T-helper 17 cell (primary cell): ENCODE measurements at places on chromosomes 7 and 10.
A peak's percentile ranks its signal among the peaks of the same experiment; 100 is the strongest.

DNA sequence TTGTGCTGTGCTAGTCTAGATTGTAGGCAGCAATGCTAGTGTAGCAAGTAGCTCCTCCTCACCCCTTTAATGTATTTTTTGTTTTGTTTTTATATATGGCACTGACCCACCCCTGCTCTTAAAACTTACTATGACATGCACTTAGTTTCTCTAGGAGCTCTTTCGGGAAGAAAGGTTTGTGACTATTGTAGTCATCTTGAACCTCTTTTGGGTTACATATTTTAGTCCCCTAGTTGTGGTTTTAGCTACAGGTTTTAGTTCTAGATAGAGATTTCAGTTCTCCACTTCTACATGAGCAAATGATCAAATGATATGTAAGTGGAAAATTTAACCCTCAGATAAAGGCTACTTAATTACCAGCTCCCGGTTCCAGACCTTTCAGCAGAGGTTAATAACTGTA lies 14.9 kb downstream of the MINPP1 start:
- no peak overlapping the region for H3K4me3 ChIP-seq
- H3K27ac ChIP-seq: no peak overlapping the region
- H3K27me3 ChIP-seq: no peaks in the 10 kb centered on the region
- no peak for DNase-seq

GRCh38 chr7:100484673-100485045 lies 932 bp downstream of the NYAP1 start:
- peaks cover 20% of the 10 kb centered on the region for H3K4me1 ChIP-seq
- H3K36me3 ChIP-seq: no peaks in the 10 kb centered on the region
- H3K4me3 ChIP-seq: peak overlapping the region; percentile 70

DNA sequence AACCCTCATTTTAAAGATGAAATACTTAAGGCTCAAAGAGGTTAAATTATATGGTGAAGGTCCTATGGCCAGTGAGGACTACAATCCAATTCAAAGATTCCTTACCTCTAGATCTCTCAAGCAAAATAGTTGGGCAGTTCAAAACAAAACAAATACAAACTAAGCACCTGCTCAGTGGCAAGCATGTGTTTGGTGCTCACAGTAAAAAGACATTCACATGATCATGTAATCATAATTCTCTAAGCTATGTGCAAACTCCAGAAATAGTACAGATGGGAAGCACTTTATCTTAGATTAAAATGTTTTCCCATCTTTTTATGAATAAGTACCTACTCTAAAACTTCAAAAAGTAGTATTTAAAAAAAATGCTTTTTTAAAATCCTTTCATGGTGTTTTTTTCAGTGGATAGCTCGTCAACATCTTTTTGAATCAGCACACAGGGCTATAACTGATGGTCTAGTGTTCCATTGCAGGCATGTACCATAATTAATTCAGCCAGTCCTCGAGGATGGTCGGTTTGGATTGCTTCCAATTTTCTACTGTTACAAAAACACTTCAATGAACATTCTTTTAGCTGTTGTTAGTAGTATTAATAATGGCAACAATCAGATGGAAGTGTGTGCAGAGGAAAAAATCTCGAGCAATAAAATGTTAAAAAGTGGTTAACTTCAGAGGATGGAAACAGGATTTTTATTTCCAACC lies 58.4 kb downstream of the CHCHD3 start:
- H3K4me3 ChIP-seq: no peak overlapping the region
- H3K27ac ChIP-seq: no peak overlapping the region
- H3K27me3 ChIP-seq: no peaks in the 10 kb centered on the region
- no peak for DNase-seq
- H3K36me3 ChIP-seq: peaks cover 2% of the 10 kb centered on the region
- peaks cover 3% of the 10 kb centered on the region for H3K4me1 ChIP-seq

GRCh38 chr7:111475959-111476358 lies 86.3 kb downstream of the IMMP2L start:
- no peak overlapping the region for H3K27ac ChIP-seq
- H3K27me3 ChIP-seq: no peaks in the 10 kb centered on the region
- H3K4me3 ChIP-seq: no peak overlapping the region
- peaks cover 7% of the 10 kb centered on the region for H3K36me3 ChIP-seq
- DNase-seq: no peak

DNA sequence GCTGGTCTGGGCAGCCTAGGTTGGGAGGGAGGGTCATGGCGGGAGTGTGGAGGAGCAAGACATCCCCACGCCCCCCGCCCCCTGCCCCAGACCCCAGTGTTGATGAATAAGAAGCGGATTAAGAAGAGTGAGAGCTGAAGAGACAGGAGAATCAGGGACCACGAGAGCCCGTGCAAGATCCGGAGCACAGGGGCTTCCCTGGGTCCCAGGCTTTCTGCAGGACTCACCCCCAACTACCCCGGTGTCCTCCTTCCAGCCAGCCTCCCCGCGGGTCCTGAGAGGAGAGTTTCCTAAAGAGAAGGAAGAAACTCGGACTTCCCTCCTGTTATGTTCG lies 20.1 kb downstream of the GHRHR start:
- peaks cover 64% of the 10 kb centered on the region for H3K27me3 ChIP-seq
- peaks cover 8% of the 10 kb centered on the region for H3K36me3 ChIP-seq
- DNase-seq: no peak
- H3K4me3 ChIP-seq: peak overlapping the region; percentile 78

DNA sequence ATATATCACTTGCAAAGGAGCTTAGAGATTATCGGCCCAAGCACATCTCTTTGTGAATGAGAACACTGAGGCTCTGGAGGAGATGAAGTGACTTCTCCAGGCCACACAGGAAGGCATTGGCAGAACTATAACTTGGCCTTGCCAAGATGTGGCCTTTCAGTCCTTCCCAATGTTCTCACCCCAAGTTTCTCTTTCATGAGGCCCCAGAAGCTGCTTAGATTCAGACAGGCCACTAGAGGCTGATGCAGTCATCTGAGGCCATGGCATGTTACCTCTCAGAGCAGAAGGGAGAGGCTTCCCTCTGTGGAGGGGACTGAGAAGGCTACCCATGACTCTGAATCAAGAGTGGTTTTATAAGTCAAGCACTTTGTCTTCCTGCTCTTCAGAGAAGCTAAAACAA lies 1003.7 kb downstream of the LRMDA start:
- H3K27me3 ChIP-seq: no peaks in the 10 kb centered on the region
- H3K4me3 ChIP-seq: no peak overlapping the region
- peaks cover 2% of the 10 kb centered on the region for H3K36me3 ChIP-seq
- no peak for DNase-seq

- H3K27ac ChIP-seq: no peak overlapping the region
- peaks cover 7% of the 10 kb centered on the region for H3K4me1 ChIP-seq
- peaks cover 4% of the 10 kb centered on the region for H3K27me3 ChIP-seq
- no peak overlapping the region for H3K4me3 ChIP-seq
- DNase-seq: no peak
- peaks cover 2% of the 10 kb centered on the region for H3K36me3 ChIP-seq
Measured at GRCh38 chr10:3411044-3411443, 238.5 kb upstream of the PITRM1 start.

GRCh38 chr10:130160775-130161174 lies 24.6 kb downstream of the GLRX3 start:
- peaks cover 3% of the 10 kb centered on the region for H3K36me3 ChIP-seq
- no peak for DNase-seq
- no peaks in the 10 kb centered on the region for H3K27me3 ChIP-seq
- H3K4me1 ChIP-seq: peaks cover 14% of the 10 kb centered on the region
- no peak overlapping the region for H3K4me3 ChIP-seq

DNA sequence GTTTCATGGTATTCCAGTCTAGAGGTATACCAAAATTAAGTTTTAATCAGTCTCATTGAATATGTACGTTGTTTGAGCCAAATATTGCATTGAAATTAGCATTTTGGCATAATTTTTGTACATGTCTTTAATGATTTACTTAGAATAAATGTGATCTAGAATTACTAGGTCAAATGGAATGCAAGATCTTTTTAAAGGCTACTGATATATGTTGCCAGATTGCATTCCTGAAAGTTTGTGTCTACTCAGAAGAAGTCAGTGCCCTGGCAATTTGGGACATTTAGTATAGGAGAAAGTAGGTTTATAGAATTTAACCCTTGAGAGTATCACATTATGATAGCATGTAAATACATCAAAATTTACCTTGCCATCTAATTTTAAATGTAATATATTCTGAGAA lies 32.4 kb downstream of the KMT2E start:
- H3K36me3 ChIP-seq: peaks cover 14% of the 10 kb centered on the region
- H3K4me3 ChIP-seq: no peak overlapping the region
- no peaks in the 10 kb centered on the region for H3K27me3 ChIP-seq

DNA sequence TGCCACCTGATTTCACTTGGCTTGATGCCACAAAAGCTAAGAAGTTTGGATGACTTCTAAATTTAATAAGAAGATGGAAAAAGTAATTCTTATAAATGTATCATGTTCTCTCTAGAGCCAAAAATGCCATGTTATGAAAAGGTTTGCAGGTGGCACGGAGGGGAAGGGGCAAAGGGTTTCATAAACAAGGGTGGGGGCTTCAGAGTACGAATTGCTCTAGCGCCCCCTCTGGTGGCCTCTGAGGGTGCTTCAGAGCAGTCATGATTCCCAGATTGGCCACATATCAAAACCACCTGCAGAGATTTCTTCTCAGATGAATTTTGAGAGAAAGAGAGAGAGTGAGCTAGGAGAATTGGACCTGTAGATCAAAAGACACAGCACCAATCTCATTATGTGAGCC lies 208.6 kb upstream of the YAE1 start:
- H3K4me1 ChIP-seq: peaks cover 10% of the 10 kb centered on the region
- peaks cover 5% of the 10 kb centered on the region for H3K27me3 ChIP-seq
- H3K4me3 ChIP-seq: no peak overlapping the region
- H3K36me3 ChIP-seq: no peaks in the 10 kb centered on the region
- DNase-seq: no peak

DNA sequence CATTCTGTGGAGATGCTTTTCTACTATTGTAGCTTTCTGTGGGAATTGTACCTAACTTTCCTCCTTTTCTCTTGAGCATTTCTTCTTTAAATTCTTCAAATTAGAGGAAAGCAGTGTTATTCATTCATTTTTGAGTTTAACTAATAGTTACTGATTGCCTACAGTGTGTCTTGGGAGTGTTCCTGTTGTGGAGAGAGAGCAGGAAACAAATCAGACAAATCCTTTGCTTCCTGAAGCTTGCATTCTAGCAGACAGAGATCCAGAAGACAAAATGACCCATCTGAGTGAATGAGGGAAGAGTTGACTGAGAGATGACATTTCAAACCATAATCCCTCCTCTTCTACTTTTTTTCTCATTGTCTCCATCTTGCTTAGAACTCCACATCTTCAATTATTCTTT lies 170.4 kb downstream of the SUGCT start:
- no peak overlapping the region for H3K27ac ChIP-seq
- no peak overlapping the region for H3K4me3 ChIP-seq
- H3K27me3 ChIP-seq: peaks cover 18% of the 10 kb centered on the region
- no peak for DNase-seq
- H3K4me1 ChIP-seq: no peaks in the 10 kb centered on the region
- no peaks in the 10 kb centered on the region for H3K36me3 ChIP-seq

GRCh38 chr10:116674901-116675423 lies 54.2 kb downstream of the PNLIPRP2 start:
- no peaks in the 10 kb centered on the region for H3K36me3 ChIP-seq
- no peaks in the 10 kb centered on the region for H3K4me1 ChIP-seq
- H3K4me3 ChIP-seq: no peak overlapping the region
- H3K27ac ChIP-seq: no peak overlapping the region

DNA sequence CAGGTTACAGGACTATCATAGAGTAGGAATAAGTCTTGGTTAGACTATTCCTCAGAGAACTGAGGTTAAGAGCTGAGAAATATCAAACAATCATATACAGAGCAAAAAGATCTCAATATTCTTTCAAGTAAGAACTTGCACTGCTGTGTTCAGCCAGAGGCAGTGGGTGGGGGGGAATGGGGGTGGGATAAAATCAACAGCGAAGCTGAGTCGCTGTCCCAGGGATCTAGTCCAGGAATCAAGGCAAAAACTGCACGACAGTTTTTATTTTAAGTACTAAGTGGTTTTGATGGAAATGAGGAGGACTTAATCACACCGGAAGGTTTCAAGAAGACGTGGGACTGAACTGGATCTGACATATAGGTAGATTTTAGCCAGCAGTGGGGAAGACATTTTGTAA lies 159.1 kb downstream of the SRPK2 start:
- peaks cover 6% of the 10 kb centered on the region for H3K36me3 ChIP-seq
- H3K27me3 ChIP-seq: no peaks in the 10 kb centered on the region
- no peak for DNase-seq
- H3K27ac ChIP-seq: no peak overlapping the region
- H3K4me1 ChIP-seq: peaks cover 20% of the 10 kb centered on the region
- H3K4me3 ChIP-seq: no peak overlapping the region

GRCh38 chr10:10542477-10542876 lies 475.2 kb upstream of the CELF2 start:
- H3K4me1 ChIP-seq: no peaks in the 10 kb centered on the region
- H3K27me3 ChIP-seq: peaks cover 29% of the 10 kb centered on the region
- no peaks in the 10 kb centered on the region for H3K36me3 ChIP-seq
- no peak overlapping the region for H3K4me3 ChIP-seq

GRCh38 chr10:6089334-6090219 lies 743 bp downstream of the RBM17 start:
- H3K27me3 ChIP-seq: no peaks in the 10 kb centered on the region
- peaks cover 2% of the 10 kb centered on the region for H3K36me3 ChIP-seq
- DNase-seq: no peak
- peak overlapping the region; percentile 98 for H3K4me3 ChIP-seq
- peaks cover 53% of the 10 kb centered on the region for H3K4me1 ChIP-seq
- H3K27ac ChIP-seq: peak overlapping the region; percentile 97

GRCh38 chr10:34711500-34711899 lies 103.6 kb downstream of the PARD3 start:
- H3K36me3 ChIP-seq: no peaks in the 10 kb centered on the region
- no peak overlapping the region for H3K4me3 ChIP-seq
- peaks cover 38% of the 10 kb centered on the region for H3K27me3 ChIP-seq
- no peaks in the 10 kb centered on the region for H3K4me1 ChIP-seq

DNA sequence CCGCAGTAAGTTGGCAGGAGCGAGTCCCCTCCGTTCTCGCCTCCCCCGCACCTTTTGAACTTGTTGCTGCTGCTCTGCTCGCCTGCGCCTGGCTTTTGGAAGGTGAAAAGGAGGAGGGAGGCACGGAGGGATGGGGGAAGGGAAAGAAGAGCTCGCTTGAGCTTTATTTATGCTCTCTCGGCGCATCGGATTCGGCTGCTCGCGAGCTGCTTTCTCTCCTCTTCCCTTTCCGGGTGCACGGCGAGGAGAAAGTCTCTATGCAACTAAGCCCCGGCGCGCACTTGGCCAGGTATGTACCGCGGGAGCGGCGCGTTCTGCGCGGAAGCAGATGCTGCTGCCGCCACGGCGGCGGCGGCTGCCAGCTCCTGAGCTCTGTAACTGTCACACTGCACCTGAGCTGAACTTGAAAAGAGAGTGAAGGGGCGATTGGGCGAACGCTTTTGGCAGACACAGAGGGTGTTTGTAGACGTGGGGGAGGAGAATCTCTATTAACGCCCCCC lies 551 bp downstream of the KCND2 start:
- no peaks in the 10 kb centered on the region for H3K36me3 ChIP-seq
- DNase-seq: no peak
- H3K27me3 ChIP-seq: peaks cover 18% of the 10 kb centered on the region
- H3K4me3 ChIP-seq: no peak overlapping the region
- no peaks in the 10 kb centered on the region for H3K4me1 ChIP-seq

DNA sequence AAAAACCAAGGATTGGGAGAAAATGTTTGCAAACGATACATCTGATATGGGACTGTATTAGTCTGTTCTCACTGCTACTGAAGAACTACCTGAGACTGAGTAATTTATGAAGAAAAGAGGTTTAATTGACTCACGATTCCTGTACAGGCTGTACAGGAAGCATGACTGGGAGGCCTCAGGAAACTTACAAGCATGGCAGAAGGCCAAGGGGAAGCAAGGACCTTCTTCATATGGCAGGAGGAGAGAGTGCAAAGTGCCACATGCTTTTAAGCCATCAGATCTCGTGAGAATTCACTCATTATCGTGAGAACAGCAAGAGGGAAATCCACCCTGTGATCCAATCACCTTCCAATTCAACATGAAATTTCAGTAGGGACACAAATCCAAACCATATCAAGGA lies 11.0 kb downstream of the ZNF713 start:
- no peak overlapping the region for H3K4me3 ChIP-seq
- no peak overlapping the region for H3K27ac ChIP-seq
- no peak for DNase-seq
- no peaks in the 10 kb centered on the region for H3K36me3 ChIP-seq
